ENCODE measurements at places on chromosomes 2 and 18.

- DNase-seq = no peak
These were observed 36.5 kb downstream of the STPG4 start for GRCh38 chr2:47118581-47118980.

GRCh38 chr2:166158546-166158945 is 30.7 kb upstream of the SCN1A start:
- DNase-seq = no peak

DNA sequence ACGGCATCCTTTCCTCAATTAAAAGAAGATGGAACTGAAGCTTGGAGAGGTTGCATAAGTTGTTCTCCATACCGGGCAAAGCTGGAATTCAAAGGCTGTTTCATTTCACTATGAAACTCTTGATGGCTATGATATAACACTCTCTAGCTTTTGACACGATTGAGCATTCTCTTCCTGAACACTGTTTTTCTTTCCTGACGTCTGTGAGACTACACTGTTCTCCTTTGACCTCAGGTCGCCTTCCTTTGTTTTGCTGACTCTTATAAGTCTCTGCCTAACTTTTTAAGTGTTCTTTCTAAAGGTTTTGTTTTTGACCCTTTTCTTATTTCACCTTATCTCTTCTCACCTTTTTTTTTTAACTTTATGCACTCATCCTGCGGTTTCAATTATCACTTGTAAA is 261.8 kb upstream of the LINC00305 start:
- DNase-seq = no peak

DNA sequence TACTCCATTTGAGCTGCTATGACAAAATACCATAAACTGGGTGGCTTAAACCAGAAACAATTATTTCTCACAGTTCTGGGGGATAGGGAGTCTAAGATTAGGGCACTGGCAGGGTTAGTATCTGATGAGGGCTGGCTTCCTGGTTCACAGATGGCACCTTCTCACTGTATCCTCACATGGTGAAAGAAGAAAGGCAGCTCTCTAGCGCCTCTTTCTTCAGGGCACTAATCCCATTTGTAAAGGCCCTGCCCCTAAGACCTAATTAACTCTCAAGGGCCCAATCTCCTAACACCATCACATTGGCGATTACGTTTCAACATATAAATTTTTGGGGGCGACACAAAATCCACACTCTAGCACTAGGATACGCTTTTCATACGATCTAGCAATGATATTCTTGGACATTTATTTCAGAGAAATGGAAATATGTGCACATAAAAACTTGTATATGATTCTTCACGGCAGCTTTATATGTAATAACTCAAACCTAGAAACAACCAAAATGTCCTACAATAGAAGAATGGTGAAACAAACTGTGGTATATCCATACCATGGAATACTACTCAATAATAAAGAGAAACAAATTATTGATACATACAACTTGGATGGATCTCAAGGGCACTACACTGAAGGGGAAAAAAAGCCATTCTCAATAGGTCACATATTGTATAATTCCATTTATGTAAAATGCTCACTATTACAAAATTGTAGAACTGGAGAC is 111.0 kb downstream of the BCL2L11 start:
- no peak for DNase-seq

GRCh38 chr2:160429248-160430000 is 64.2 kb downstream of the RBMS1 start:
- DNase-seq = no peak

DNA sequence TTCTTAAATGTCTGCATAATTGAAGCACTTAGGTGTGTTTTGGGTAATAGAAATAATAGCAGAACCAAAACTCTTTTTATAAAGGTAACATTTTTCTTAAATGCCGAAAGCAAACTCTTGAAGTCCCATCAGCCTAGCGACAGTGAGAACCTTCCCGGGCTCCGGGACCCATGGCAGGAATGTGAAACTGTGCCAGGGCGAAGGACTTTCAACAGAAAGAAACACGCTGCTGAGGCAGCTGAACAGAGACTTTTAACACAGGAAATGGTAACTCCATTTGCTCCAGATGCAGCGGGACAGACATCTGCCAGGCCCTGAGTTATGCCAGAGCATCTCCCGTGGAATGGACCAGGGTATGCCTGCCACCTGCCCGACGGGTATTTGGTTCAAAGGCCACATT is 34.3 kb downstream of the SALL3 start:
- no peak for DNase-seq

DNA sequence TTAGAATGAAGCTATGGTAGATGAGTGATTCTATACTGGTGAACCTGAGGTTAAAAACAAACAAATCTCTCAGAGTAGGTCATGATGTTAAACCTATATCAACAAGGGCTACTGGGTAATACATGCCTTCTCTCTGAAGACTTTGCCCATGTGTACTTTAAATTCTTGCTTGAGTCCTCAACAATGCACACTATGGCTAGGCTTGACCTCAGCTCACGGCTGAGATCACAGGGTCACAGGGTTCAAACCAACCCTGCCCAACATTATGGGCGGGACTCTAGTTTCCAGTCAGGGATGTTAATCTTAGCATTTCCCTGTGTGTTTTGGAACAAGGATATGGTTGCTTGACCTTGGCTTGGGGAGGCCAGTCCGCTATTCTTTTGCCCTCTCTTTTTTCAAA is 7.7 kb downstream of the CD28 start:
- DNase-seq = no peak

DNA sequence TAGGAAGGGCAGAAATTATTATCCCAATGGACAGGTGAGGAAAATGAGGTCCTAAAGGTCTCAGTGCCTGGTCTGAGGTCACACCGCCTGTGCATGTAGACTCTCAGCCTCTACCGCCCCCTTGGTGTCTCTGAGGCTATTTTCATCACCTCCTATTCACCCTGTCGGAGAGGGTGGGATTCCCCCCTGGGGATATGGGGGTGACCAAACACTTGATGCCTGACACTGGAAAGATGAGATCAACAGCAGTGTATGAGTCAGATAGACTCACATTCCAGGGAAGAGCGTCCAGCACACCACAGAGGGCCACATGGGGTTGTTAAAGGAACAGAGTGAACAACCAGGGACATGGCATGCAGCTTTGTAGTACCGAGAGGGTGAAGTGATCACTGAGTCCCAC is 199.7 kb downstream of the SMAD2 start:
- no peak for DNase-seq

DNA sequence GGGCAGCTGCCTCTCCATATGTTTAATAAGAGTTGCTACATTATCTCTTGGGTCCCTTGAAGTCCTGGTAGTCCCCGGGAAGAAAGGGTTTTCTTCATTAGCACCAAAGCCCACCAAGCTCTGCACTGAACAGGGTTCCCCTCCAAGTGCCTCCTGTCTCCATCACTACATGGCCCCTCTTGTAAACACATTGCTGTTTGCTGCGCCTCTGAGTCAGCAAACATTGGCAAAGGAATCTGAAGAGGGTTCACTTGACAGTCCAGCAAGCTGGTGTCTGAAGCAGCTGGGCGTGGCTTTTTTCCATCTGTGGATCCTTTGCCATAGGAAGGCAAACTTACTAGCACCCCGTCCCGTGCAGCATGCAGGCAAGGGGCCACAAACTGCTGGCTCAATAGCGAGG is 82.8 kb downstream of the TEX51 start:
- no peak for DNase-seq

DNA sequence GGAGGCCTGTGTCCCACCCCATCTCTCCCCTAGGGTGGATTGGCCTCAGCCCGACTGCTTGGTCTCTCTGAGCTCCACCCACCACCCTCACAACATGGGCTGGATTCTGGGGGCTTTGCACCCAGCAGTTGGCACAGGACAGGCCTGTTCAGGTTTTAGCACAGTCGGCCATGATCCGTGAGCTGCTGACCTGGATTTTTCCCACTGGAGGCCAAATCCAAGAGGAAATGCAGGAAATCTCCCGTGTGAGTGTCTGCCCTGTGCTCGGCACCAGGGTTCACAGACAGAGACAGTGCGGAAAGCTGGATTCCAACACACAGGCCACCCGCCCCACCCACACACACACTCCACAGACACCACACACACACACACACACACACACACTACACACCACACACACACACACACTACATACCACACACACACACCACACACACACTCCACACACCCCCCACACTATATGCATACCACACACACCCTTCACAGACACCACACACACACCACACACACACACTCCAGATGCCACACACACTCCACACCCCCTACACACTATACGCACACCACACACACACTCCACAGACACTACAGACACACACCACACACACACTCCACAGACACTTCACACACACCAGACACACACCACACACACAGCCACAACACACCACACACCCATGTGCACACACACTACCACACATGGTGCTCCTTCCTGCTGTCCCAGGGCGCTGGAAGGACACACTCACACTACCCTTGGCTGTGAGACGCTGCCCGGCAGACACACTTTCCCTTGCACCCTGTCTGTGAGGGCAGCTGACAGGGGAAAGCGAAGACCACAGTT is 14.1 kb downstream of the MBP start:
- DNase-seq = no peak

GRCh38 chr2:238979636-238980035 is 131.8 kb downstream of the TWIST2 start:
- DNase-seq = no peak

GRCh38 chr2:119207447-119207846 is 16.2 kb upstream of the STEAP3 start:
- DNase-seq = no peak

GRCh38 chr2:153213022-153213421 is 265.5 kb downstream of the RPRM start:
- no peak for DNase-seq

DNA sequence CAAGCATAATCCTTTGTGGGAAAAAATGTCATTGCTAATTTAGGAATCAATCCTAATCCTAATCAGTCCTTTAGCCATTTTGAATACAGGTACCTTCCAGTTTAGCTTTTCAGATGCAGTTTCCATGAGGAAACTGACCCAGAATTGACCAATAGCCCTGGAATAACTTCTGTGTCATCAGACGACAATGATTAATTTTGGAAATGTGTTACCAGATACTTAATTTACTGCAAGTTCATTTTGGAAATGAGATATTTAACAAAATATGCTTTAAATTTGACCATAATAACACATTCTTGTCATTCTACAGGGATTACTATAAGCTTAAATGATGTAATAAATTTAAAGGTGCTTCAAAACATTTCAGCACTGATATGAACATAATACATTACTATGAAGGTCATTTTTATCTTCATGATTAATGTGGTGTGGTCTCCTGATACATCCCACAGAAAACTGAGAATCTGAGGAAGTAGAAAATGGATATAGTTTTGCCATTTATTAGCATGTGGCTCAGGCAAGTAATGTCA is 129.8 kb upstream of the SH3BP4 start:
- no peak for DNase-seq

DNA sequence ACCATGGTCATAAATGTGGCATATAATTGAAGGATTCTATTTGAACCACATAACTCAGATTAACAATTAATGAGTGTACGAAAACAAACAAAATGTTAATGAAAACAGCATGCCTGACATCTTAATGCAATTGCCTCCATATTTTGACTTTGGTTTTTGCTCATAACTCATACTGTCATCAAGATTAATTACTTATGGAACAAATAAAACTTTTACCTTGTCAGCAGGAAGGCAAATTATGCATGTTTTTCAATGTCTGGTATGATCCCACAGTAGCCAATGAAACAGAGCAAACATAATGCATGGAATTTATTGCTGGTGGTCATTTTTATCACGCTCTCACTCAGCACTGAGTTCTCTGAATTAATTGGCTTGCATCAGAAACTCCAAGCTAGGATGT is 5.1 kb downstream of the PLEKHM3 start:
- no peak for DNase-seq

DNA sequence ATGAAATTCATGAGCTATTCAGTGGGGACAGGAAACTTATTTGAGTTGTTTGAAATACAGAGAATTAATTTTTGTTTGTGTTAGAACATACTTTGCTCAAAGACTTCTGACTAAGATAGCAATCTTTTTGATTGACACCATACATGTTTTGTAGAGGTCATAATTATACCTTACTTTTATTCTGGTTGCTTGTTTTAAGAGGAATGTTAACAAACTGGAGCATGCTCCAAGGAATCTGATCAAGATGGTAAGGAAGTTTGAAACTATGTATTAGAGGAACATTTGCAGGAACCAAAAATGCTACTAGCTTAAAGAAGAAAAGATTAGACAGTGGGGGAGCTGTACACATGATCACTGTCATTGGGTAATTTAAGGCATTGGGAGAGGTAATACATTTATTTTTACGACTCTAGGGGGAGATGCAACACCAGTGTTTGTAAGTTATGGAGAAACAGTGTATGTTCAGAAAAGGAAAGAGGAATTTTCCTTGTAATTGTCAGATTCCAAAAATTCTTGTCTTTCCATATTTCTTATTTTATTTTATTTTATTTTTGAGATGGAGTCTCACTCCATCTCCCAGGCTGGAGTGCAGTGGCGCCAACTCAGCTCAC is 8.0 kb downstream of the AGFG1 start:
- DNase-seq = no peak

GRCh38 chr2:2171624-2172023 is 159.5 kb downstream of the MYT1L start:
- no peak for DNase-seq

DNA sequence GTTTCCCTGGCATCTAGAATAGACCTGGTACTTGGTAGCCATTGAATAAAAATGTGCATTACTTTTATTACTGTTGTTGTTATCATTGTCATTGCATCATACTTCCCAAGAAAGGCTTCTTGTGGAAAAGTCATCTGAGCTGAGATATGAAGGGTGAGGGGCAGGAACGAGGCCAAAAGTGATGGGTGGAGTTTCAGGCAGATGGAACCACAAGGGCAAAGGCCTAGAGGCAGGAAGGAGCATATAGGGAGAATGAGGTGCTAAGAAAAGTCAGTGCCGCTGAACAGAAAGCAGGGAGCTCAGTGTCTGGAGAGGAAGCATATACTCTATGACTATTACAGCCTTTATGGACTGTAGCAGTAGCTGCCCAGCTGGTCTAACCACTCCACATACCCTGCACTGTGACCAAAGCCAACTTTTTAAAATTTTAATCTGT is 219.3 kb downstream of the SPP2 start:
- no peak for DNase-seq

DNA sequence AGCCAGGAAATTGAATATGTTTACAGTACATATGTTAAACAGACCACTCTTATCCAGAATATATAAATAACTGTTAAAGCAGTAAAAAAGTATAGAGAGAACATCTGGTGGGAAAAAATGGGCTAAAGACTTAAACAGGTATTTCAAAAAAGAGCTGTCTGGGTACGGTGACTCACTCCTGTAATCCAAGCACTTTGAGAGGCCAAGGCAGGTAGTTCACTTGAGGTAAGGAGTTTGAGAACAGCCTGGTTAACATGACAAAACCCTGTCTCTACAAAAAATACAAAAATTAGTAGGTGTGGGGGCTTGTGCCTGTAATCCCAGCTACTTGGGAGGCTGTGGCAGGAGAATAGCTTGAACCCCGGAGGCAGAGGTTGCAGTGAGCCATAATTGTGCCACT is 171.4 kb upstream of the FSIP2 start:
- no peak for DNase-seq

GRCh38 chr2:82674652-82675051 is 1784.4 kb downstream of the SUCLG1 start:
- DNase-seq = no peak

All from GM04504 (cell line).